Activated naive CD4-positive, alpha-beta T cell treated with anti-CD3 and anti-CD28 coated beads, Interleukin-2, amount 10 ng/mL, durations not matched to agents 7 days and 5 days (primary cell): ENCODE measurements at places on chromosomes 3 and 15.

DNA sequence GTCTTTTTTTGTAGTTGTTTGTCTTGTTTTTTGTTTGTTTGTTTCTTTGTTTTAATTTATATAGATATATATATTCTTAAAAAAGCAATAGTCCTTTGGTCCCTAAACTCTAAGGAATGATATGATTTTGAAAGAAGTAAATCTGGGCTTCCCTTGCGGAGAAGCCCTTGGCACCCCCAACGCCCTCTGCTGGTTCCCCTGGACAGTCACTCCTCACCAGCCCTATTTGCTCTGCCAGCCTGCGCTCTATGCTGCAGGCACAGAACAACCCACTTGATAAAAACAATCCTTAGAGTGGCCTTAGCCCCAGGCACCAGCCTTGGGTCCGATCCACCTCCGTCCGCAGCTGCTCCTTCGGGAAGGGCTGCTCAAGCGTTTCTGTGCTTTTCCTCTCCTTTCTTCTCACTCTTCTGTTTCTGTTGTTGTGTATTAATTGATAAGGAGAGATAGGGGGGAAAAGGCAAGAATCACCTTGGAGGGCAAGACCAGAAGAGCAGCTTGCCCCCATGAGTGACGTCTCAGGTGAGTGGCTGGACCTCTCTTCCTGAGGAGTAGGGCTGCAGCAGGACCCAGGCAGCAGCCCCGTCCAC, 13.7 kb upstream of the PARP6 start:
- DNase-seq, result peak; percentile 61

GRCh38 chr3:13705051-13705450, 156.1 kb downstream of the FBLN2 start:
- DNase-seq, result no peak

- DNase-seq, result no peak
Measured at GRCh38 chr15:37008205-37008604, 92.1 kb downstream of the MEIS2 start.

DNA sequence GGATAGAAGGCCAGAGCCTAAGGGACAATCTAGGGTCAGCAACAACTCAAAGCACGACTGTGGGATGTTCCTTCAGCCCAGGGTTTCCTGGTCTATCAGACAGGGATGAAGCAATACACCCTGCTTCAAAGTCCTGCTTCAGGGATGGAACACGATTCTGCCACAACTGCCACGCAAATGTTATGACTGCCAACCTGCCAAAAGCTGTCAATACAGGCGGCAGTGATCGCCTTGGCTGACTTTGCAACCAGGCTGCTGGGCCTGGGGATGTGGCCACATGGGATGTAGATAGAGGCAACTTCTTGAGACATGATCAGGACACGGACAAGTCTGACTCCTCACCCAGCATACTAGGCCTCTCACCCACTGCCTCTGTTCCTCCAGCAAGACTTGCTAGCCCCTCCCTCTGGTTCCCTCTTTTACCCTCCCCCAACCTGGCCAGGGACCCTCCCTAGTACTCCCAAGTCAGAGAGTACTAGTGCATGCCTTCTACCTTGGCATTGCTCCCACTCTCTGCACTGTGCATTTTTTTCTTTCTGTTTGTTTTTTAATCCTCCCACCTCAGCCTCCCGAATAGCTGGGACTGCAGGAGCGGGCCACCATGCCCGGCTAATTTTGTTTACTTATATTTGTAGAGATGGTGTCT, 7.6 kb downstream of the CCDC12 start:
- no peak for DNase-seq

DNA sequence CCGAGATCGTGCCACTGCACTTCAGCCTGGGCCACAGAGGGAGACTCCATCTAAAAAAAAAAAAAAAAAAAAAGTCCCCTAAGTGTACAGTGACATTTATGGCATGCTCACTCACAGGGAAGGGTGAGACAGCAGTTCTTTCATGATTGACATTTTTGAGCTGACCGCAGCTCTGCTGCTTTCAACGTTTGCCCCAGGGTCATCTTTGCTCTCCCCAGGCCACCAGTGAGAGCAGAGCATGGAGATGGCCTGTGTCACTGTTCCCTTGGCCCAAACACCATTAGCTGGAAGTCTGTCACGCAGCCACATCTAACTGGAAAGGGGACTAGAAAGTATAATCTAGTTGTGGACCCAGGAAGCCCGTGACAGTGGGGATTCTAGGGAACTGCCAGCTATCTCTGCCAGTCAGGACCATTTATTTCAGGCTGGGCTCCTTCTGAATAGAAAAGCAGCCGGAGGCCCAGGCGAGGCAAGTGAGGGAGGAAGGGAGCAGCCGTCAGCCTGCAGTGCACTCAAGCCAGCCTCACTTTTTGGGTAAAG, 193.4 kb upstream of the HES1 start:
- no peak for DNase-seq

DNA sequence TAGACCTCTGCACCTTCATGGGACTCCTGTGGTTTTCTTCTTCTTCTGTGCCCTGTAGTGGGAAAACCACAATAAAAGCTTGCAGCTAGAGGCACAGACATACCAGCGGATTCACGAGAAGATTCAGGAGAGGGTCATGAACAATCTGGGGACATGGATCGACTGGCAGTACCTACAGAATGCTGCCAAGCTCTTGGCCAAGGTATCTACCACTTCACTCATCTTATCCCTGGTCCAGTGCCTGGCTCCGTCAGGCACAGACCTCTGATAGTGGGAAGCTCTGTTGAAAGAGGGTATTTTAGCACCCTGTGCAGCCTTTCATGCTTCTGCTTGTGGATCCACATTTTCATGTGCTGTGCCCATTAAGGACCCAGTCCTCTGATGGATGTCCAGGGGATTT, 9.7 kb upstream of the P4HTM start:
- DNase-seq, result no peak

- no peak for DNase-seq
Measured at GRCh38 chr15:31147456-31147855, 45.9 kb upstream of the TRPM1 start.

DNA sequence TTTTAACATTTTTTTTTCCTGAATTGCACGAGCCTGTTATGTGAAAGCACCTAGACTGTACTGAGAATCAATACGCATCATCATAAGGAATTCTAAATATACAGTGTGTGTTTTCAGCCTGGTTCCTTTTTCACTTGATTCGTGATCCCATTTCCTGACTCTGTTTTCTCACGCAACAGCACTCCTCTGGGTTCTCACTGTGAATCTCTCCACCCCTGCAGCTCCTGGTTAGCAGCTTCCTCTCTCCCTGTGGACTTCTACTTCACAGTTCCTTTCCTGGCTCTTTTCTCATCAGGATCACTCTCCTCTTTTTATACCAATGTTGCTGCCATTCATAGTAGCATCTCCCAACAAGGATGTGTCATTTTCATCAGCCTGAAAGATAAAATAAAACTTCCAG, 297.2 kb downstream of the CADM2 start:
- DNase-seq, result no peak

GRCh38 chr3:177681156-177681555, 483.9 kb upstream of the TBL1XR1 start:
- DNase-seq, result no peak

- no peak for DNase-seq
Measured at GRCh38 chr3:193879099-193879863, 256.7 kb upstream of the HES1 start.

- no peak for DNase-seq
Measured at GRCh38 chr15:32838820-32839219, 121.0 kb downstream of the GREM1 start.

GRCh38 chr3:155282385-155283091, 10.9 kb downstream of the STRIT1 start:
- DNase-seq, result no peak

GRCh38 chr3:67561667-67562394, 92.6 kb downstream of the SUCLG2 start:
- no peak for DNase-seq

GRCh38 chr3:140131895-140132294, 196.9 kb downstream of the CLSTN2 start:
- DNase-seq, result no peak

- DNase-seq, result no peak
Measured at GRCh38 chr15:85091990-85092389, 110.3 kb downstream of the PDE8A start.

GRCh38 chr3:46707601-46708011, 6.4 kb downstream of the TMIE start:
- DNase-seq, result peak; percentile 9

GRCh38 chr3:49341996-49342395, 2.1 kb upstream of the USP4 start:
- no peak for DNase-seq

DNA sequence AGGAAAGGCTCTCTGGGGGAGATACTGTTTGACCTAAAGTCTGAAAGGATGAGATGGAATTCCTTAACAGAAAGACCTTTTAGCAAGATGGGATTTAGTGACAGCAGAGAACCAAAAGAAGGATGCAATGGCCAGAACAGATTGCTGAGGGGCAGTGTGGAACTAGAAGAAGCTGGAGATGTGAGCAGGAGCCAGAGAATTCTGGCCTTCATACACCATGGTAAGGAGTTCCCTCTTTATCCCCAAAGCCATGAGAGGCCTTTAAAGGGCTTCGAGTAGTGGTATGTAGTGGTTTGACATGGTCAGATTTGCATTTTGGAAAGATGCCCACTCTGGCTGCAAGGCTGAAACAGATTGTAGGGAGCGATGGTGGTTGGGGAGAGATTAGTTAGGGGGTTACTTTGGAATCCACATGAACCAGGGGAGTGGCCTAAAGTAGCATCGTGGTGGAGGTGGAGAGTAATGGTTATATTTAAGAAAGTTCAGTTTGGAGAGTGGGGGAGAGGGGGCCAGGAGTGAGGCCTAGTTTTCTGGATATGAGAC, 34.0 kb upstream of the NPHP3 start:
- DNase-seq, result no peak

- no peak for DNase-seq
Measured at GRCh38 chr3:108538083-108538482, 27.7 kb upstream of the MYH15 start.

DNA sequence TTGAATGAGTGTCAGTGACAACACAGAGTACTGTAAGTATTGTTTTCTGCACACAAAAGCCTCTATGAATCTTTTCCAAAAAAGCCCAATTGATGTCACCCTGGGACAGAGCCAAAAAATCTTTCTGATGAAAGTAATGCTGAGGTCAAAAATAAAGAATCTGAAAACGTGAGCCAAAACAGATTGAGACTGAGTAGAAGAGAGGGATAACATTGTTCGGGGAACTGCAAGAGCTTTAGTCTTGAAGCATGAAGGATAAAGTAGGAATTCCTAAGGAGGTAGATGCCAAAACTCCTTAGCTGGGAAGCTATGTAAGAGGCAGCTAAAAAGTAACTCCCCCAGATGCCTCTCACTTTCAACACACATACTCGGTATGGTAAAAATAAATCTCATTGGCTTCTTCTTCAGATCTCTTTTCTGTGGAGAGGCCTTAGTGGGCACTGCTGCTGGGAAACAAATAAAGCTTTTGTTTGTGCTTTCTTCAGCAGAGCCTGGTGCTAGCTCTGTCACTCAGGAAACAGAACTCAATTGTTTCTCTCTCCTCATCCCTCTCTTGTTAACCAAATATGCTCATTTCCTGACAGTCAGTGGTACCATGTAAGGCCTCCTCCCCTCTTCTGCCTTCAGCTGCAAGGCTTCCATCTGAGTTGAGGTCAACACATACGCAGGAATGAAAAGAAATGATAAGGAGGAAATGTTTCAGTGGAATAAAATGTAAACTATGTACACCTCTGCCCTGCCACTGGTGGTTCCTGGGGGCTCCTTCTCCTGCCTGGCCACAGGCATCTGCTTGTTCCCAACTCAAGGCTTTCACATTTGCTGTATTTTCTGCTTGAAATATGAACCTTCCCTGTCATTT, 58.1 kb downstream of the CD200 start:
- DNase-seq, result no peak

GRCh38 chr15:87917480-87917879, 339.1 kb downstream of the NTRK3 start:
- no peak for DNase-seq

DNA sequence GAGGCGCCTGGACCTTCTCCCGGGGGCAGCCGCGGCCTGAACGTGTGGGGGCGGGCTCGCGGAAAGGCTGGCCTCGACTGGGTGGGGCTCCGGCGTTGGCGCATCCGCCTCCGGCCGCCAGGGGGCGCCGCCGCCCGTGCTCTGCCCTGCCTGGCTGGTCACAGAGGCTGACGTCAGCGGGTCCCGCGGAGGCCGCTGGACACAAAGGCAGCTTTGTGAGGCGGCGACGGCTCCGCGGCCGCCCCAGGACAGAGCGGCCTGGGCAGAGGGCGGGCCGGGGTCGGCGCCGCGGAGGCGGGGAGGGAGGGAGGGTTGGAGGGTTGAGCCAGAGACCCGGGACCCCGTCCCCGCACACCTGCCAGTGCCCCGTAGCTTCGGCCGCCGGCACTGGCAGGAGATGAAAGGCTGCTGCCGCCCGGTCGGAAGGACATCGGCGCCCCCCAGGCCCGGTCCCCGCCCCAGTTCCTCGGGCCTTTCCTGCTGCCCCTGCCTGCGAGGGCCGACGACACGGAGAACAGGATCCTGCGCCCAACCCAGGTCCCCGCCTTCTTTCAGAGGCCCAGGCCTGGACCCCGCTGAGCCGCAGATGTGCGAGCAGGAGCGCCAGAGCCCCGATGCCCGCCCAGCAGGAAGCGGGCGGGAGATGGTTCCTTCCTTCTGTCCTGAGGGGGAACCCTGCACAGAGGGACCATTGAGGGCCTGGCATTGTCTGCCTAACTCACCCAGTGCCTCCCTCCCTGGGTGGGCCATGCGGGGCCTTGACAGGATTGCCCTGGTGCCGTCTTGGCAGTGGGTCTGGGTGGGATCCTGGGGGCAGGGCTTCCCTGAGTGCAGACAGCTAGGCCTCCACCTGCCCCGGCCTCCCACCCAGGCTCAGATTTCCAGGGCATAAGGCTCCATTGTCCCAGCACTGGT, 8.7 kb upstream of the SEMA3B start:
- peak; percentile 89 for DNase-seq

DNA sequence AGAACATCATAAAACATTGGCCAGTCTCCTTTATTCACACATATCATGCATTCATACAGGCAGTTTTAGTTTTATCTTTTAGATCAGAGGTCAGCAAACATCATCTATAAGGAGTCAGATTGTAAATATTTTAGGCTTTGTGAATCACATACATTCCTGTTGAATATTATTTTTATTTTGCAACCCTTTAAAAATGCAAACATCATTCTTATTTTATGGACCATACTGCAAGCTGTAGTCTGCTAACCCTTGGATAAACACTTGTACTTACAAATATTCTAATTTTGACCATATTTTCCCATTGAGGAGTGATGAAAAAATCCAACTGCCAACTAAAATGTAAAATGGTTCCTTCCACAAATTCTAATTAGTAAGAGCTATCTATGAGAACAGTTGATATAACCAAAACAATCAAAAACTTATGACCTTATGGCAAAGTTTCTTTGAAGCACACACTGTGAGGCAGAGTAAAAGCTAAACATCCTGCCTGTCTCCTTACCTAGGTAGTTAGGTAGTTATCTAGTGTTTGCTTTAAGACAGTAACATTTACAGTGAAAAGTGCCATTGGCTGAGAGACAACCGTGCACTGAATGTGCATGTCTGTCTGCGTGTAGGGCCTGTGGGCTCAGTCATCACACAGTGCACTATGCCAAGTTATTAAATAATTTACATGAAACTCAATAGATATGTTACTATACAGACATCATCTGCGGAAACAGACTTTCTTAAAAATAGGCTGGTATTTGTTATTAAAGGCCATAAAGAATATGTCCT, 57.7 kb downstream of the PIK3R4 start:
- no peak for DNase-seq
